ENCODE measurements at places on chromosomes 3 and 15.
A peak's percentile ranks its signal among the peaks of the same experiment; 100 is the strongest.

DNA sequence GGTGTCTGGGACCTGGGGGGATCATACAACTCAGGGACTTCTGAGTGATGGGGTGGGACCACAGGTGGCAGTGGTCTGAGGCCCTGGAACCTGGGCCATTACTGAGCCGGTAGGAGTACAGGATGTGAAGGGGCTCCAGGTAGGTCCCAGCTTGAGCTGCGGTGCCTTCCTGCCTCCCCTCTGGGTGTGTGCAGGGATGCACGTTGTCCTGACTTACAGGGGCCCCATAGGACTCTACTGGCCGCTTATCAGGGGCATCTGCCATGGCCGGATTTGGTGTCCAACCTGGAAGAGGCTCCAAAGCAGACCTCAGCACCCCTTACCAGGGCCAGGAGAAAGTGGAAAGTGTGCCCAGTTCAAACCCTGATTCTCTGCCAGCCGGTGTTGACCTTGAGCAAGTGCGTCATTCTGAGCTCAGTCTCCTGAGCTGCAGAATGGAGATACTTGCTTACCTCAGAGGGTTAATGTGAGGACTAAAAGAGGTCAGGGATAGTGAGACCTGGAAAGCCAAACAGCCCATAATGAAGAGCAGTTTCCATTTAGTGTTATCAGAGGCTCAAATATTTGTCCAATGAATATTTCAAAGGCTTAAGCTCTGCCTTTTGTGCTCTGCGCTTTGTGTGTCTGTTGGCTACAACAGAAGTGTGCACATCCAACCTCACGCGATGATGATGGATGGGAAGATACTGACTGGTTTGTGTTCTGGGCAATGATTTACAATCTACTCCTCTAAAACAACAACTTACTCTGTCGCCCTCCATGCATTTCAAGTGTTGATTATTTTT, 35.4 kb upstream of the ESYT3 start:
- DNase-seq: no peak

DNA sequence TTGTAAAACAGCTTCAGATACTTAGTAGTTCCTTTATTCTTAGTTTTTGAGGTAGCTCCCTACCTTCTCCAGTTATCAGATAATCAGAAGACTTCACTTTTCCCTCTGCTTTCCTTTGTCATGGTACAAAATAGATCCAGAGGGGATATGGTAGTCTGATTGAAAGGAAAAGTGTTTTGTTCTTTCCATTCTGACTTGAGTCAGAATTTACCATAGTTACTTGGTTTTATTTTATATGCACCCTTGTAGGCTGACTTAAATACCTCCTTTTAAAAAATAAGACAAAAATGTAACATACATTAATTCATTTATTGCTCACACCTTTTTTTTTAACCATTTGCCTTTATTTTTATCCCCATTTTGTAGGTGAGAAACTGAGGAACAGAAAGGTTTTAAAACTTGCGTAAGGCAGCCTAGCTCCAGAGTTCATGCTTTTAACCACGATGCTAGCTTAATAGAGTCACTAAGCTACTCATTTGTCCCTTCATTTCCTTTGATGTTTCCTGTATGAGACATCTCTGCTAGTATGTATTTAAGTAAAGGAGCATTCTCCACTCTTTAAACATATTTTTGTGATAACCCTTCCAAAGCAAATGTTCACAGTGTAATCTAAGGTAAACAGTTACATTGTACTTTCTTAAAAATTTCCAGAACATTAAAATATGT, 187.5 kb downstream of the KLHL25 start:
- DNase-seq: no peak

GRCh38 chr3:156150434-156151066, 30.2 kb downstream of the KCNAB1 start:
- DNase-seq: peak; percentile 31

DNA sequence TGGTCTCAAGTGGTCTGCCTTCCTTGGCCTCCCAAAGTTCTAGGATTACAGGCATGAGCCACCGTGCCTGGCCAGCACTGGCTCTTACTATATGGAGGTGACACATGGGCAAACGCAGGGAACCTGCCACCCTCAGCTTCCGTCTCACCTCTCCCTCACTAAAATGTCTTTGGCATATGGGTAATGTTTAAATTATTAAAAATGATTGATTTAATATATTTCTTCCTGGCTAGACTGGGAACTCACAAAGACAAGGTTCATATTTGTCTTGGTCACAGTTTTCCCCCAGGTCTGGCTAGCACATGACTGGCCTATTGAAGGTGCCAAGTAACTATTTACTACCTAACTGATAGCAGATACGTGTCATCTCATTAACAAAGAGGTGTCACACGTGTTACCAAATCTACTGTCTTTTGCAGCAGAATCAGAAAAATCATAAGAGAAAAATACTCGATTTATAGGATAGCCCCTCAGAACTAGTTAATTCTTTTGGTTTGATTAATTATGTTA, 48.2 kb downstream of the SYNM start:
- DNase-seq: no peak

DNA sequence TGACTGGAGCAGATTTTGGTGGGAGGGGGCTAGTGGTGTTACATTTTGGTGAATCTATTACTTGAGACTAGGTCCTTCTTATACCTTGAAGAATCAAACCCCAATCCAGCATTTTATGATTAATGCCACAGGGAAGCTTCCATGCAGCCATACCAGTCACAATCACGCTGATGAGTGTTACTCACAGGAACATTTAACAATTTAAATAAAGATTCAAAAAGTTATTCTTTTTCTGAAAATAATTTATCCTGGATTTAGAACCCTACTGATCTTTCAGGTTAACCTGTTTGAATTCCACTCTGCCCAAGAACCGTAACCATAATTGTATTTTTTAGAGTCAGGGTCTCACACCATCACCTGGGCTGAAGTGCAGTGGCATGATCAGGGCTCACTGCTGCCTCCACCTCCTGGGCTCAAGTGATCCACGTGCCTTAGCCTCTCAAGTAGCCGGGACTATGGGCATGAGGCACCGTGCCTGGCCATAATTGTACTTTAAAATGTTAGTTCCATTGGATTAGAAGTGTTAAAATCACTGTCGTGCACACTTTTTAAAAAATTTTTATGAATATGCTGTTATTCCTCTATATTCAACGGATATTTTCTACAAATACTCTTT, 929 bp upstream of the MTMR10 start:
- DNase-seq: no peak

- peak; percentile 62 for DNase-seq
These were observed 24.6 kb downstream of the EBLN2 start for GRCh38 chr3:73086071-73086494.

DNA sequence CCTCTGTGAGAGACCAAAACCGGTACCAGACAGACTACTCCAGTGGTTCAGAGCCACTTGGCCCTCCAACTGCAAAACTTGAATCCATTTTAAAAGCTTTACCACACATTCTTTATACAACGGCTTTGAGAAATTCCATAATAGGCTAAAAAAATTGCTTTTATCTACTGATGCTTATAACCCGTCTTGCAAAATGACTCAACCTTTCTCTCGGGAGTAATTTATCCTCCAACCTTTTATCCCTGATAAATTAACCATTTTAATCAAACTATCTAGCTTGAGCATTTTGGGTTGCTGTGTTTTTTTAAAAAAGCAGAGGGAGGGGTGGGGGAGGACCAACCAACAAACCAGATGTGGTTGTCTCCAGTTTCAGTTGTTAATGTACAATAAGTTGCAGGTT, 275.7 kb upstream of the LRTM1 start:
- DNase-seq: no peak

DNA sequence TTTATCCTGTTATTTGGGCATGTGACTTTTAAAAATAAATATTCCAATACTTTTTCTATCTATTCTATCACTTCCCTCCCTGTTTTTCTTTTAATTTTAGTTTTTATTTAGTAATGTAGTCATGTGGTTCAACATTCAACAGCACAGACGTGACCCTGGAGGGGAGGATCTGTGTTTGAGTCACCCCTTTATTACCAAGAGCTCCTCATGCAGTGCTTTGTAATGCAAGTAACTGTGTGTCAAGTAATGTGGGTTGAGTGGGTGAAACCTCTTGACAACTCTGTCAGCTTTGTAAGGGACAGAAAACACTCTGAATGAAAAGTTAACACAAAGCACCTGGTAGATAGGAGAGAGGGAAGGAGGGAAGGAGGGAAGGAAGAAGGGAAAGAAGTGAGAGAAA, 89.7 kb upstream of the FGF12 start:
- DNase-seq: no peak

- DNase-seq: no peak
These were observed 37.6 kb downstream of the TRA2B start for GRCh38 chr3:185900228-185900627.

Data from activated T-cell treated with anti-CD3 and anti-CD28 coated beads, Interleukin-2, amount 50 U/mL, for 48 hours (primary cell).